Thoracic aorta (tissue), 2 donors: ENCODE measurements at places on chromosomes 6 and 20.

DNA sequence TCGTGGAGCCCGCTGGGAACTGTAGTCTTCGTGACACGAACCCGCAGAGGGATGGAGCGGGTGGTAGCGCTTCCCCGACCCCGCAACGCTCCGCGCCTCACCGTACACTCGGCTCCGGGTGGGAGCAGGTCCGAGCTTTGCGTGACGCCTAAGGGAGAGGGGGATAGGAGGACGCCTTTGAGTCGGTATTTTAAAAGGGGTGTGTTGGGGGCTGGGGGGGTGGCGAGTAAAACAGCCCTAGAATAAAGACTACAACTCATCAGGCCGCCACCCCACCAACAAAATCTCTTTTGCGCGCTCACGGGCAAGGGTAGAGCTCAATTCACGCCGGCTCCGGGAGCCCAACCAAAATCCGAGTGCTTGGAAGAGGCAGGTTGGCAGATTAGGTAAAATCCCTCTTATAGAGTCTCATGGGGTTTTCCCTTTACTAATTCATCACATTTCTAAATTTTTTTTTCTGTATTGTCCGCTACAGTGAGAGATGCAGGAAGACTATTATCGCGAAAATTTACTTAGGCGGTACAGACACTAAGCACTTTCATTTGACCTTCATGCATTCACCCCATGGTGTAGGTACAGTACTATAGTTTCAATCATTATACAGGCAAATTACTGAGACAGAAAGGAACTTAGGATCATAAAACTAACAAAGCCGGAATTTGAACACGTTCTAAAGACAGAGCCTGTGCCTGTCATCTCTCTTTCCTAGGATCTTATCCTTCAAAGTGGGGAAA is 706 bp upstream of the SNX14 start:
- no peak for DNase-seq

GRCh38 chr20:48703511-48704219 is 124.1 kb downstream of the PREX1 start:
- peak; percentile 42 for DNase-seq

- no peak for DNase-seq
Measured at GRCh38 chr20:10419550-10420133, 14.4 kb downstream of the MKKS start.

DNA sequence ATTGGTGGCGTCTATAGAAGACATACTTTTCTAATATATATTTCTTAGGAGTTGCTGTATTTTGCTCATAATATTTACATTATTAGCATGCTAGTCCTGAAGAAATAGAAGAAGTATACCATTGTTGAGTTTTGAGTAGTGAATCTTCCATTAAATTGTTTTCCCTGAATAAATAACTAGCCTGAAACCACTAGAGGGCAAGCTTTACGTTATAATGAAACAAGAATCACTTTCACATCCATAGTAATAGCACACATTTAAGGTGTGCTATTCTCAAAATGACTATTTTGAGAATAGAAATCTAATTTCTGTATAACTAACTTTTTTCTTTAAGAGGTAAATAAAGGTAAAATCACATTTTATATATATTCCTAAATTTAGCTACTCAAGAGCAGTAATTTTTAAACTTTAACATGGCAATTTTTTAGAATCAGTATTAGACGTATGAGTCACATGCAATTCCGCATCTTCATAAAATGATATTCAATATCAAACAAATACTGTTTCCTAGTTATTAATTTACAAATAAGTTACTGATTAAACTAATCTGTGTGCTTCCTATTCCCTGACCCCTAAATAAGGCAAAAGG is 213.2 kb upstream of the MANEA start:
- DNase-seq = no peak

- no peak for DNase-seq
Measured at GRCh38 chr6:39196673-39197091, 32.6 kb downstream of the KCNK5 start.

GRCh38 chr6:43778976-43779851 is 9.2 kb downstream of the VEGFA start:
- DNase-seq = no peak

DNA sequence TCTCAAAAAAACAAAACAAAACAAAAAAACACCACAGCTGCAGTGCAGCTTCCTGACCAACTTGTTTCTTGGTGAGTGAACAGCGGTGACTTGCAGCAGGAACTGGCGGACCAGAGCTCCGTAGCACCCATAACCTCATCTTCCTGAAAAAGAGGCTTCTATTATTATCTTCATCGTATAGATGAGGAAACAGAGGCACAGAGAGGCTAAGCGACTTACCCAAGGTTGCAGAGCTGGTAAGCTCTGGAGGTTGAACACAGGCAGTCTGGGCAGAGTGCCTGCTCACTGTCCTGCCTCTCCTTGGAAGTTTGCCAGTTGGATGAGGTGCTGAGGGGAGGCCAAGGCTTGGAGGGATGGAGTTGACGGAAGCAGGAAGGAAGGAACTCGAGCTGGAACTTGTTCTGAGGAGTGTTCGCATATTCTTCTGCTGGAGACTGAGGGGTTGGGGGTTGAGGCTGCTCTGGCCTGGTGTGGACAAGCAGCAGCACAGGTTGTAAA is 47.9 kb upstream of the CCDC167 start:
- DNase-seq = no peak
